ENCODE measurements at places on chromosomes 5 and 9.

DNA sequence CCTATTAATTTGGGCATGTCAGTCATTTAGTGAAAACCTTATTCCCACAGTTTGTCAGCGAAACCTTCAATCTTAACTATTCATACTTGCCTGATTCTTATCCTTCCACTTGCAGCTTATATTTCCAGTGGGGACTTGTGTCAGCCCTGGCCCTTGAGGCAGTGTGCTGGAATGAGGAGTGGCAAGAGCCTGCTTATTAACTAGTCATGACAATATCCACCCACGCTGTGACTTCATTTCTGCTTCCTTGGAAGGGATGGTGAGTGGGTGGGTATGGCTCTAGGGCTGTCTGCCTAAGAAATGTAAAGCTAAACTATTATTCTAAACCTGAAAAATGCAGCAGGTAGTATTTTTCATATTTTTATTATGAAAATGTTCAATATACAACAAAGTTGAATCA, 34.0 kb upstream of the LURAP1L start:
- no peak for DNase-seq

GRCh38 chr5:42015254-42015653, 90.2 kb downstream of the FBXO4 start:
- DNase-seq, result no peak

- DNase-seq, result no peak
These were observed 17.2 kb downstream of the SLC1A1 start for GRCh38 chr9:4507306-4508130.

- no peak for DNase-seq
These were observed 97.6 kb downstream of the GADD45G start for GRCh38 chr9:89702401-89702800.

DNA sequence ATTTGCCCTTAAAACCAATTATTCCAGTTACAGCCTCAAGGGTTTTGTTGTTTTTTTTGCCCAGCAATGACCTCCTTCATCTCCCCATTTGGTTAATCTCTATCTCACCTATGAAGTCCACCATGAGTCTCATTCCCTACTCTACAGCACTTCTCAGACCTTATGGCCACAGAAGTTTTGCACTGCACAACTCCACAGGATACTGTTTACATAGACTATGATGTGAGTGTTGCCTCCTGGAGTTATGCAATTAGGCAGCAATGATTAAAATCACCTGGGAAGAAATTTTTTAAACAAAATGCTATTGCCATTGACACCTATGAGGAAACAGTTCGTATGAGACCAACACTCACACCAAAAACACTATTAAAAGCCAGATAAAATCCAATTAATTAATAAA, 39.7 kb downstream of the ZDHHC21 start:
- DNase-seq, result no peak

GRCh38 chr5:39228596-39228995, 9.2 kb upstream of the FYB1 start:
- no peak for DNase-seq

Data from type B pancreatic cell (in vitro differentiated cells).